ENCODE measurements at places on chromosomes 16 and 17. TPM values are rescaled to one million over a fixed set of nuclear protein-coding genes. Genes with fewer than 3 reads are reported as not detected.

PPY gene
- not detected for total RNA-seq

DNA sequence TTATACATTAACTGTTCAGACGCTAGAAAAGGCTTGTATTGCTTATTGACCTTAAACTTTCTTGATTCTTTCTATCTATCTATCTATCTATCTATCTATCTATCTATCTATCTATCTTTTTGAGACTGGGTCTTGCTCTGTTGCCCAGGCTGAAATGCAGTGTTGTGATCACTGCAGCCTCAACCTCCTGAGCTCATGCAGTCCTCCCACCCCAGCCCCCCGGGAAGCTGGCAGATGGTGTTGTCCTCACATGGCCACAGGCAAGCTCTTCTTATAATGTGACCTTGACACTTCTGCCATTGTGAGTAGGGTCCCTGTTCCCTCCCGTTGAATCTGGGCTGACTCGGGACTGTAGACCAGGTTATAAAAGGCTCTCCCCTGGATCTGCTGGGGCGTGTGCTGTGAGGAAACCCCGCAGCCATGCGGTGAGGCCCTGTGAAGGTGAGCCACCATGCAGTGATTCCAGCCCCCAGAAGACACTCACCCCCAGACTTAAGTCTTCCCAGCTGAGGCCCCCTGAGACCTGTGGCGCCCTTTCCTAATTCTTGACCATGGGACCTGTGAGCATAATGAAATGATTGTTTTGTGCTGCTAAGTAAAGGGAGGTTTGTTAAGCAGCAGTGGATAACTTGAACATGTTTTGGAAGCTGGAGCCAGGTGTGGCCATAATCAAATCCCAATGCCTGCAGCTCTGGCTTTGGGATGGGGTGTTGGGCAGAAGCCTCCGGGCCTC lies 54.3 kb downstream of the RPTOR start:
- DNase-seq = no peak

DNA sequence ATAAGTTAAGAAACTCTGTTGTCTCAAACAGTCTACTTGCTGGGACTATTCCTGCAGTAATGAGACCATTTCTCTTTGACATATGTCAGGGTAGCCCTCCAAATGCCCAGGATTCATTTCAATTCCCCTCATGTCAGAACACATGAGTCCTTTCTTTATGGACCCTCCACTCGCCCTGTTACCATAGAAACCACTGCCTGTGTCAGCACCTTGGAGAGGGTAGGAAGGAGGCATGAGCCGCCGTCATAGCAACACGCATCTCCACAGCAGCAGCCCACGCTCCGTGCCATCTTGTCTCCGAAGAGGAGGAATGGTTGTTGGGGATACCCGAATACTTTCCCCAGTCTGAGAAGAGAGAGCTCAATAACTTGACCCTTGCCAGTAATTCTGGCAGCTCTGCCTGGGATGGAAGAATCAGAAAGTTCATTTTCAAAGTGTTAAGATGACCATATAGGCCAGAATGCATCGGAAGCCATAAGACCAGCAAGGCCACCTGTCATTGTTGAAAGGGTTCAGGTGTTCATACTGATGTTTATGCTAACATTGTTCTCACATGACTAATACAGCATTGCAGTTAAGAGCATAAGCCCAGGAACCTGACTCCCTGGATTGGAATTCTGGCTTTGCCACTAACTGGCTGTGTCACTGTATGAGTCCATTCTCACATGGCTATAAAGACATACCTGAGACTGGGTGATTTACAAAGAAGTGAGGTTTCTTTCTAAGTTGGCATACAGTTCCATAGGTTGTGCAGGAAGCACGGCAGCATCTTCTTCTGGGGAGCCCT lies 141.3 kb downstream of the ABCC12 start:
- no peak for DNase-seq

TOX3 gene
- total RNA-seq = 0.49 TPM

ADAM11 gene
- total RNA-seq = 0.89 TPM

DNA sequence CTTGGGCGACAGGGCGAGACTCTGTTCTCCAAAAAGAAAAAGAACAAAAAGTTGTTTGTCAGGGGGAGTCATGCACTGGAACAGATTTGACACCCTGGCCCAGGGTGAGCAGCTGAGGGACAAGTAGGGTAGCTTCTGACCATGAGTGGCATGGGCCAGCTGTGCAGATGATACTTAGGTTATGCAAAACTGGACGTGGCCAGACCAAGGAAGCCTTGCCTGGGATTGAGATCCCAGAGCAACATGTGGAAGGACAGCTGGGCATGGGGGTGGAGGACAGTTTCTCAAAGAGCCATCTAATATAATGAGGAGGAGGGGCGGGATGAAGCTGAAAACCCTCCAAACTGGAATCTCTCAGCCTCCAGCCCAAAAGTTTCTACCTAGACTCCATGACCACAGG lies 19.6 kb upstream of the SLC35B1 start:
- DNase-seq = peak; percentile 29

- DNase-seq = no peak
Observed at GRCh38 chr16:88005181-88005581, 53.9 kb downstream of the BANP start.

GRCh38 chr17:72804949-72805707 lies 287.4 kb downstream of the SLC39A11 start:
- DNase-seq = no peak

IGFBP4 gene
- 73.4 TPM for total RNA-seq

DNA sequence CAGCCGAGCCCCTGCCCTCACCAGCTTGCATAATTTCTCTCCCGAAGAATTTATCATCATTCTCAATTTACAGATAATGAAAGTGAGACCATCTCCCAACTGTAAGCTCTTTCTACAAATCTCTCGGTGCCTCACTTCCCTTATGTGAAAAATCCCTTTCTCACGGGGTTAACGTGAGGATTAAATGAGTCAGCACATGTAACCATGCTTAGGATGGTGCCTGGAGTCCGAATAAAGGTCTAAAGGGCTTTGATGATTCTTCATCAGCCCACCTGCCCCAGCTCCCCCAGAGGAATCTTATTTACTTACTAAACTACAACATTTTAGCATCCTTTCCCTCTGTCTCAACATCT lies 24.8 kb upstream of the PIK3R6 start:
- no peak for DNase-seq

SULT1A2 gene
- total RNA-seq = 0.39 TPM

NTN3 gene
- 3.4 TPM for total RNA-seq

DNA sequence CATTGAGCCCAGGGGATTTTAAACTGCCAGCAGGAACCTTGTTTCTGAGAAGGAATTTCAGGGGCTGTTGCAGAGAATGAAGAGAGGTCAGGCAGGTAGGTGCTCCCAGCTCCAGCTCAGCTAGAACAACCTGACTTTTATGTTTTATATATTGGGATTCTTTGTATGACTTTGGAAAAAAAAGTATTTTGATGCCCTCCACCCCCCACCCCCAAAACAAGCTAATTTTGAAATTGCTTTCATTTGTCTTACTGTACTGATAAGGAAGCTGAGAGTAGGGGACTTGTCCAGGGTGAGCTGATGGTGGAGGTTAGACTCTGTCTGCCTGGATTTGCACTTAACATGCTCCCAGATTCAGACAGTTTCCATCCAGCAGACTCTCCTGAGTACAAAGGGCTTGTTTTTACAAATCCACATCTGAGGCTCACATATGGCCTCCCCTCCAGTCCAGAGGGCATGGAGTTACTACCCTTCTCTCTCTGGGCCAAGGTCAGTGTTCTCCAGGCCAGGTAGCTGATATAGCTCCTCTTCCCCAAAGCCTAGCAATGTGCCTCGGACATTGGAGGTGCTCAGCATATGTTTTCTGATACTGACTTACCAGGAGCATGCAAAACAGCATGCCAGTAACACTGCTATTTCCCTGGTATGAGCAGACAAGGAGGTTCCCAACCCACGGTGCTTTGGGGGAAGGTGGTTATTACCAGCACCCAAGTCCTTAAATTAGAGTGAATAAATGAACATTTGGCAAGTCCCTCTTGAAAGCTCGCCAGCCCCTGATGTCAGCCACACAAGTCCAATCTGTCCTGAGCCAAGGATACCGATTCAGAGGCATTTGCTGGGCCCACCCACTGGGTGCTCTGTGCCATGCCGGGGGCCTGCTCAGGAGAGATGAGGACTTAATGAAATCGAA lies 11.3 kb downstream of the STX1B start:
- DNase-seq = no peak

GRCh38 chr17:527247-527646 lies 174.6 kb upstream of the RPH3AL start:
- DNase-seq = peak; percentile 69

DNA sequence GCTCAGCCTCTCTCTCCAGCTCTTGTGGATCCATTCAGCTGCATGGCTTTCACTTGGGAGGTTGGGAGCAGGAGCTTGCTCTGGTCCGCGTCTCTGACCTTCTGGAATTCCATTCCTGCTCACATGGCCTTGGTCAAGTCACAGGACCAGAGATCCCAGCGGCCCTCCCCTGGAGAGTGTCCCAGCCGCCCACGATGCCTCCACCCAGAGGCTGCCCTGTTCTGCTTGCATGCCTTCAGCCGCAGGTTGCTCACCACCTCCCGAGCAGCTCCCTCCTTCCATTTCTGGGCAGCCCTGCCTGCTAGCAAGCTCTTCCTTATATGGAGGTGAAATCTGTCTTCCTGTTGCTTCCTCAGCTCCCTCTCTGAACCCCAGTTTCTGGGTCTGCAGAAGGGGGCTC lies 32.6 kb downstream of the RAI1 start:
- DNase-seq = no peak

CPNE2 gene
- total RNA-seq = 20.6 TPM

KRTAP1-5 gene
- 14.1 TPM for total RNA-seq

KCNJ16 gene
- 0.69 TPM for total RNA-seq

DNA sequence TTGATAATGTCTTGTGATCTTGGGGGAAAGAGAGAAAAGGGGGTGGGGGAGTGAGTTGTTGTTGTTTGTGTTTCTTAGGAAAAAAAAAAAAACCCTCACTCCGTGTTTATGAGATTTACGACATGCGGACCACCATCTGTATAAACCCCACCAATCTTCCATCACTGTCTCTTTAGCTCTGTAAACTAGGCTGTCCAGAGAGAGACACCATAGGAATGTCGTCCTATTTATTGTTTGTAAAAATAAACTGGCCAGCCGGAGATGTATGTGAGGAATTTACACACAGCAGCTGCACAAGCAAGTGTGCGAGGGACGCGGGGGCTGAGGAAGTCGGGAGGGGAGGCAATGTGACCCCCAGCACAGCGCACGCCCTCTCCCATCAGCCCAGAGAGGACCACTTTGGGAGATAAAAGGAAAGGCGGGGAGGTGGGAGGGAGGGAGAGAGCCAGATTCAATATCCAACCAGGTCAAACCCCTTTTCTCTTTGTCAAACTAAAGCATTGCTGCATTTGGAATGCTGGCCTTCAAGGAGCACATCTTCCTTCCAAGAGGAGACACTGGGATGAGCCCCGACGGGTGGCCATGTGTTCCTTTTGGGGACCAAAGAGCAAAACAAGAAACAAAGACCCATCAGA lies 136.2 kb upstream of the SALL1 start:
- no peak for DNase-seq

C1QTNF8 gene
- not detected for total RNA-seq

DNA sequence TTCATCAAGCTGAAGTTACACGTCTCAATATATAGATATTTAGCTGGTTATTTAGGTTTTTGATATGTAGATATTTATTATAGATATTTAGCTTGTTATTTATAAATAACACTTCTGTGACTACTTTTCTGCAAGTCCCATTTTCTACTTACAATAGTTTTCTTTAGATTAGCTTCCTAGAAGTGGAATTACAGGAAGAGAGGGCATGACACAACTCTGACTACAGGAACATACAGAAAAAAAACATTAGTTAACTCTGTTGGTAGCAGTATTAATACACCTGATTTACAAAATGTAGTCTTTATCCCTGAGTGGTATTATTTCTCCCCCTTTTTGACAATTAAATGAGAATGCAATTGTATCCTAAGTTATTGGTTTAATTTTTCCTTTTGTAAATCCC lies 21.2 kb upstream of the CCL1 start:
- DNase-seq = no peak

RPL26 gene
- 2,559 TPM for total RNA-seq

GRCh38 chr16:49889725-49890397 lies 33.9 kb upstream of the ZNF423 start:
- DNase-seq = no peak

KRTAP2-1 gene
- 3.4 TPM for total RNA-seq

GRCh38 chr16:80433623-80434022 lies 107.2 kb upstream of the DYNLRB2 start:
- no peak for DNase-seq

- no peak for DNase-seq
Observed at GRCh38 chr17:51668963-51669246, 408.6 kb downstream of the UTP18 start.

GRCh38 chr17:40938981-40939380 lies 1.5 kb upstream of the KRT23 start:
- no peak for DNase-seq

DNA sequence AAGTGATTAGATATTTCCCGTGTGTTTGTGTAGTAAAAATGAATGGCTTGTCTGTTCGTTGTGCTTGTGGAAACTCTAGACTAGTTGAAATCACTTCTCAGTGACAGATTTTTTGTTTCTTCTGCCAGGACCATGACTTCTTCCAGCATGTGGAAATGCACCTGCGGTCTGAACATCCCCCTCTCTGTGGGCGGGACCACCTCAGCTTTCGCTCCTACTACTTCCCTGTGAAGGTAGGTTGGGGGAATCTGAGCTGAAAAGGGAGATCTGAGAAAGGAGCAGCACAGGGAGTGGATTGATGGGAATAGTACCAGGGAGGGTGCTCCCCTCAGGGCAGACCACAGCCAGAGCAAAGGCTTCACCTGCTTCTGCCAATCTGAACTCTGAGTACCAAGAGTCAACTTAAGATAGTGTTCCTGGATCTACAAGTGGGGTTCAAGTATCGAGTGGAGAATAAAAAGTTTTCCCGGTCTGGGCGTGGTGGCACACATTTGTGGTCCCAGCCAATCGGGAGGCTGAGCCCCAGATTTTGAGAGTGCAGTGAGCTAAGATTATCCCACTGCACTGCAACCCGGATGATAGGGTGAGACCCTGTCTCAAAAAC lies 47.5 kb downstream of the SF3B3 start:
- DNase-seq = no peak

DNA sequence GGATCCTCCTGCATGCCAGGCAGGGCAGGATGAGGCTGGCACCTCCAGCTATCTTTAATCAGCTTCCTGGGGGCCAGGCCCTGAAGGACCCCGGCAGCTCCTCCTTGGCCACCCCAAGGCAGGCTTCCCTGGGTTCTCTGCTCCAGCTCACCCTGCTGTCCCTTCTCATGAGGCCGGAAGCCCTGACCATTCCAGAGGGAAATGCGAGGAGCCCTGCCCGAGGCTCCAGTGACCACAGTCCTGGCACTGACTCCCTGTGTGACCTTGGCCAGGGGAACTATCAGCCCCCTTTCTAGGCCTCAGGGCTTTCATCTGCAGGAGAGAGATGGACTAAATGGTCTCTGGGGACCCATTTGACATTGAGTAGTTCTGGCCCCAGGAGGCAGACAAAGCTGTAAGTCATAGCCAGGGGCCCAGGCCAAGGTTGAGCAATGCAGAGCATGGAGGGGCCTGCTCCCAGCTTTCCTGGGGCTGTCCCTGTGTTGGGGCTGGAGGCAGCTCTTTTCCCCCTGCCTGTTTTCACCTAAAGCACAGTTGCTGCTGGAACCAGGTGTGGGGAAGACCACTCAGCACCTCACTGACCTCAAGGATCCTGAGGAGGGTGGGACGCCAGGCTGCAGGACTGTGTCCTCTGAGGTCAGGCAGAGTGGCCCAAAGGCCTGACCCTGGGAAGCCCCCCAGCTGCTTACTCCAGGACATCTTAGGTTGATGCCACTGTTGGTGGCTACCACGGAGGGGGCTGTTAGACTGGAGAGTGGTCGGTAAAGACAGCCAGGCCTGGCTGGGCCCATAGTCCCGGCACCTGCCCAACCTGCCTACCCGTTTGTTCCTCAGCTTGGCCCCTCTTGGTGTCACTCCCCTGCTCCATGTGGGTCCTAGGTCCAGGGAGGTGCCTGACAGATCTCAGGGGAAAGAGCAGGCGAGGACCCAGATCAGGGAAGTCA lies 8.1 kb downstream of the KCNH6 start:
- DNase-seq = no peak
